Activated B cell treated with CpG ODN at 0.5 μM for 24 hours (primary cell): ENCODE measurements at places on chromosomes 3 and 15. TPM values are rescaled to one million over a fixed set of nuclear protein-coding genes. Genes with fewer than 3 reads are reported as not detected.

DNA sequence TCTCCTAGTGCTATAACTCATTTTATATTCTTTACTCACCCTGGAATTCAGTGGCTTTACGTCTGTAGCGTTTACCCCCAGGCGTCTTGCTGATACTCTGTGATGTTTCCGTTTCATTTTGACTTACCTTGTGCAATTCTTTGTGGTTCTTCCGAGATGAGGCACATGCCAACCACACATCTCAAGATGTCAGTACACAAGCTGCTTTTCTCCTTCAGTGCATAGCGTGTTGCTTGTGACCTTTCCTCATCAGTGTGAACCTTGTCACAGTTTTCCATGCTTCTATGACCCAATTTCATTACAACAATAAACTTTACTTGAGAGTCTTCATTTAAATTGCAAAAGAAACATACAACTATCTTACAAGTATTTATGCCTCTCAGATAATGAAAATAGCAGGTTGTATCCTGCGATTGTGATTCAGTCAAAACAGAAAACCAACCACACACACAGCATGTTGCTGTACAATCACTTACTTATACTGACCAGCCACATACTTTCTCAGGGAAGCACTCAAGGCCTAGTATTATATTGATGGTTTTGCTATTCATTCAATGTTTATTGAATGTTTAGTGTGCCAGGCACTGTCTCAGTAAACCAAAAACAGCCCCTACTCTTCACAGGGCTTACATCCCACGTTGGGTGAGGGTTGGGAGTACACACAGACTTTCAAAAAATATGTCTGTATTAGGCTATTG, 4.6 kb upstream of the TBL1XR1 start:
- DNase-seq: no peak

ST3GAL6 gene
- total RNA-seq: not detected in 2 replicates

GRCh38 chr15:39034816-39035215, 470.2 kb upstream of the RASGRP1 start:
- DNase-seq: no peak

DNA sequence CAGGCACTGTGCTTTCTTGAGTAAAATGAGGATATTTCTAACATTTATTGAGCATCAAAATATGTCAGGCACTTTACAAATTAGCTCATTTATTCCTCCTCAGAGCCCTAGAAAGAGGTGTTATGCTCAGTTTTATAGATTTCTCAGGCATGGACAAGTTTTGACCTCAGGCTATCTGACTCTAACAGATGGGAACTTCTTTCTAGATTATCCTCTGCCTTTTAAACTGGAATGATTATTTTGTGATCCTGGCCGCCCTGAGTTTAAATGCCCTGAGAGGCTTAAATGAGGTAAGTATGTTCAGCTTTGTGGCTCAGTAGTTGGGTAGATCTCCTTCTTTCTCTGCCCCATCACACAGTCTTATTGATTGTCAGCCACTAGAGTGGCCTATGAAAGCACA, 32.3 kb upstream of the ATP1B3 start:
- no peak for DNase-seq
